ENCODE measurements at places on chromosomes 1 and 21.

GRCh38 chr1:206907304-206907991 lies 10.2 kb downstream of the IL24 start:
- DNase-seq, result no peak

GRCh38 chr1:236639686-236640085 lies 35.4 kb upstream of the HEATR1 start:
- no peak for DNase-seq

- DNase-seq, result no peak
Measured at GRCh38 chr1:220730486-220730885, 17.6 kb upstream of the MTARC2 start.

DNA sequence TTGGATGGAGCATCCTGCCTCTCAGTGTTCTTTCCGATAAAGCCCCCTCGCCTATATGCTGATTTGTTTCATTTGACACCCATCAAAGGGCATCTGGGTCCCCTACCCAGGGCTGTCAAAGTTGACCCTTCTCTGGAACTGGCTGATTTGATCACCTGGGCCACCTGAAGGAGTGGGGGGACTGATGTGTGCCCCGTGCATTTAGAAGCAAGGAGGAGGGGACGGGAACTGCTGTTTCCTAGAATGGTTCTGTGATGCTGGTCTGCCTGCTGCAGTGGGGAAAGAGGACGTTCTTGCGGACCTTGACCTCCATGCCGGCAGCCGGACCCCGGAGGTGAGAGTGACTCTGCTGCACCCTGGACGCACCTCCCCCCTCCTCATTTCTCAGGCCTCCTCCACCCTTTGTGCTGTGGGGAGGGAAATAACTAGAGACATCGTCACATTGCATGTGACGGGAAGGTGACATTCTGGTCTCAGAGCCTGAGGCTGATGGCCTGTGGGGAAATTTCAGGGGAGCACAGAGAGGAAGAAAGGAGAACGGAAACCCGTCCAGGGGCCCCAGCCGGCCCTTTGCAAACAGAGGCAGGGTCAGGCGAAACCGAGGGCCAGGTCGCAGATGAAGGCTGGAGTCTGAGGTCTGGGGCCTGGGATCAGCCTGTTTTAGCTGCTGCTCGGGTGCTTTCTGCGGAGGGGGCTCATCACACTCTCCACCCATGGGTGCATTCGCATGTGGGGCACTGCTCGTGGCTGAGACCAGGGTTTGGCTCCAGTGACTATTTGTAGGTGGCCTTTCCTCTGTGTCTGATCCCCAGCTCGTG lies 25.7 kb downstream of the CRYAA start:
- DNase-seq, result no peak

- DNase-seq, result no peak
Measured at GRCh38 chr21:34336245-34336644, 27.6 kb upstream of the KCNE2 start.

DNA sequence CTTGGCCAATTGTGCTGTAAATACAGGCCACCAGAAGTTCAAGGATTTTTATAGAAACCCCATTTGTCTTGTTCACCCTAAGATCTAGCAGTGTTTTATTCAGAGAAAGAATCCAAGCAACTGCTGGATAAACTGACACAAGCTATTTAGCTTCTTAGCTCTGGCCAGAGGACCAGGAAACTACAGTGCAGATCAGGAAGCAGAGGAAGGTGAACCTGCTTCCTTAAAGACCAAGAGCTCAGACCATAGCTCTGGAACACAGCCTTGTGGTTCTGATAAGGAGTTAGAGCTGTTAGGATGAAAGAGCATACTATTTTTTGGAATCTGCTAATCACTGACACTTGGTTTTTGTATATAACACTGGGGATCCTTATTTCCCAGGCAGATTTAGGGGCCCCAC lies 5.2 kb upstream of the CCDC17 start:
- no peak for DNase-seq

GRCh38 chr1:27145934-27146354 lies 9.0 kb downstream of the SLC9A1 start:
- no peak for DNase-seq

- no peak for DNase-seq
Measured at GRCh38 chr1:63848733-63849132, 74.9 kb downstream of the ROR1 start.

- DNase-seq, result no peak
Measured at GRCh38 chr21:39616211-39616772, 3.6 kb downstream of the B3GALT5 start.

GRCh38 chr1:170580636-170581440 lies 48.9 kb downstream of the GORAB start:
- DNase-seq, result no peak

GRCh38 chr1:1678581-1679380 lies 13.8 kb downstream of the SLC35E2B start:
- DNase-seq, result no peak

DNA sequence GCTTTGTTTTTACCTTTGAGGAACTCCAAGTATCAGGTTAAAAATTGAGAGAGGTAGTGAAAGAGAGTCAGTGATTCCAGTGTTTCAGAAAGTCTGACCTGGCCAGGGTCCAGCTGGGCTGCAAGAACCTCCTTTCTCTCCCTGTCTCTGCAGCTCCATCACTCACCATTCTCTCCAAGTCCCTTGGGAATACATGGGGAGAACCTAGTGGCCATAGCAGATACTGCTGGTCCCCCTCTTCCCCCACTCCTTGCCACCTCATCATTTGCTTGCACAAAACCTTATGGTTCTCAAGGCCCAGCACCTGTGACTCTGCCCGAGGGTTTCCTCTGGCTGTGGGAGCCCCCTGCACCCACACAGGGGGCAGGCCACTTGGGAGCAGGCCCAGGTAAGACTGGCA lies 279.5 kb downstream of the KIF26B start:
- no peak for DNase-seq

DNA sequence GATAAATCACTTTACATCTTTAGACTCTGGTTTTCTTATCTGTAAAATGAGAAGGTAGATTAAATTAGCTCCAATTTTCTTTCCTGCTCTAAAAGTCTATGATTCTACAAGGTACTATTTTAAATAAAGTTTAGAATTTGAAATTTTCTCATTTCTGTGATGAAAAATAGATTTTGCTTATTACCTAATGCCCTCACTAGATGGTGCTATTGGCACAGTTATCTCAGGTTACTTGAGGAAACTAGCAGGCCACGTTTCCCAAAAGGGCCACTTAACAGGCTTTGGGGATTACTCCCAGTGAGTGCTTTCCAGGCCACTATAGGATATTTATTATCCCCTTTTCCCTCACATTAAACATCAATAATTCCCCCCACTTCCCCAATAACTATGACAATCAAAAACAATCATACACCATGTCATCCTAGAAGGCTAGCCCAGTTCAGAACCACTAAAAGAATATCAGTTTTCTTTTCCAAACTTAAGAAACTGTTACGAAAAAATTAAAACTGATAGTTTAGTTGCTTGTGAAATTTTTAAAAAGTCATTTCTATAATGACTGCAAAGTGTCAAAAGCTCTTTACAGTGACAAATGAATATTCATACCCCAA lies 30.6 kb downstream of the OMA1 start:
- DNase-seq, result no peak

GRCh38 chr1:30036229-30036547 lies 687.2 kb downstream of the MATN1 start:
- no peak for DNase-seq

DNA sequence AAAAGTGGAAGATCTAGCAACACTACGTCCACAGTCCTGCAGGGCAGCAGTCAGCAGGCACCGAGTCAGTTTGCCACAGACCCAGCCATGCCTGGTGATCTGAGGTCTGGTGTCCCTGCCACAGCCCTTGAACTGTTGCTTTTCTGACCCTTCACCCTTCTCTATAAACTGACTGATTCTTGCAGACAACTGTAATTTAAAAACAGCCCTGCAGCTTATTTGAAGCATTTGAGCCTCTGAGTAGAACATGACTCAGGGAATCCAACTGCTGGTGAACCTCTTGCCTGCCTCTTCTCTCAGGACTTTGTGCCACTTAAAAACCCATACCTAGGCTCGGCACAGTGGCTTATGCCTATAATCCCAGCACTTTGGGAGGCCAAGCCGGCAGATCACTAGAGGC lies 107.2 kb downstream of the EDEM3 start:
- DNase-seq, result no peak

- peak; percentile 1 for DNase-seq
Measured at GRCh38 chr1:63892632-63893395, 119.0 kb downstream of the ROR1 start.

DNA sequence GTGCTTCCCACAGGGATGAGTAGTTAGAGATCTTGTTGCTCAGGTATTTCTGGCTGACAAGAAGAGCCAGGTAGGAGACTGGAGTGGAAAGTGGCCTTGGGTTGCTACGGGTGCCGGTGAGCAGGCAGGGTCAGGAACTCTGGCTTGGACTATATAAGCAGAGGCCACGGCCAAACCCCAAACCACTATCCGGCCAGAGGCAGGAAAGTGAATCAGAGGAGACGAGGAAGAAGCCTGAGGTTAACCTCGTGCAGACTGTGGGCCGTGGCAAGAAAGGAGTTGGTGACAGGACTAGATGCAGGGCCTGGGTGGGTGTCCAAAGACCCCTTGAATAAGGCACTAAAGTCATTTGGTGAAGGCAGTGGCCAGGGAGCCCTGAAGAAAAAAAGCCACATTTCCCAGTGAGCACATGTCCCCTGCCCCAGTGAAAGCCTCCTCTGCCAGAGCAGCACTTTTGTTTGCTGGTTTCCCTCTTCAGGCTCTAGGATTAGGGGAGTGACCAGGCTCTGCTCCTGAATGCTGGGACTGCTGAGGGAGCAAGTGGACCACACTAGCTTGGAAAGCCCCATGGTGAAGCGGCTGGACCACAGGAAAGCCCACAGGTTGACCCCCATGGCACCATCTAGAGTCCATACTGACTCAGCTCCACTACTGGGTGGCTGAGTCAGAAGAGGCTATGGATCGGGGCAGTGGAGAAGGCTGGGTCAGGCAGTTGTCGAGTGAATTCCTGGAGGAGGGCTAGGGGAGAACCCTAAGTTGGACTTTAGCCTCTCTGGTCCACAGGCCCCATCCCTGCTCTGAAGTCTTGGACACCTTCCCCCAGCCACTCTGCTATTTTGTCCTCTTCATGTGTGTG lies 23.4 kb downstream of the CSF1 start:
- no peak for DNase-seq

DNA sequence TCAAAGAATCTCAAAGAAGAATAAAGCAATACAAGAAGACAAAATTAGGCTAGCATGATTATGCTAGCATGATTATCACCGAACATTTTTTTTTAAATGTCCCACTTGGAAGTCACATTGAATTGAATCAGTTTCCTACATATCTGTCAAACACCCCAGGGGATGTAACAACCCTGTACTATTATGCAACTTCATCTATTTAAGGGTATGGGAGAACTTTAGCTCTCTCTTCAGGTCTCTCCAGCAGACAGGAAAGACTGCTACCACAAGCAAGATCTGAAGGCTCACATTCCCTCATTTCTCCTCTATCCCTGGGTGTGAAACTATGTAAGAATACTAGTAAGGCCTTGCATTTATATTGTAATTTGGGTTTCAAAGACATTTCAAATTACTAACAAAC lies 52.8 kb downstream of the EDEM3 start:
- DNase-seq, result no peak

DNA sequence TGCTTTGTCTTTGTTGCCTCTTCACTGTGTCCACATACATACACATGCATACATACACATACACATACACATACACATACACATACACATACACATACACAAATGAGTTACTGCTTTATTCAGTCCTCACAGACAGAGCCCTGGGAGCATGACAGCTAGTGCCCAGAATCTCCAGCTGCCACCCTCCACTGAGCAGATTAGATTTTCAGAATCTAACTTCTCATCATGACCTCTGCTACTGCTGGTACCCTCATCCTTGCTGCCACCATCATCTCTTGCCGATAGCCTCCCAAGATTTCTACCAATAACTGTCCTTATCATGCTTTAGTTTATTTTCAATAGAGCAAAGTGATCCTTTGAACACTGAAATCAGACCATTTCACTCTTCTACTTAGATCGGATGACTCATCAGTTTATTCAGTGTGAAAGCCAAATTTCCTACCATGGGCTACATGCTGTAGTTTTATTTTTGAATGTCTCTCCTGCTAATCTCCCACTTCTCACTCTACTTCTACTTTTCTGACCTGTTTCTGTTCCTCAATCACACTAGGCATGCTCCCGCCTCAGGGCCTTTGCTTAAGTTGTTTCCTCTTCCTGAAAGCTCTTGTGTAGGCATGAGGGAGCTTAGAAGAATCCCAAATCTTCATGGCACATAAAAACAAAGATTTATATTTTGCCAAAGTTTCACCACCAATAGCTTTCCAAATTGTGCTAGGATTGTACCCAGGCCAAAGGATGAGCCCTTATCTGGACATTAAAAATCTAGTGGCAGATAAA lies 43.0 kb downstream of the ATP6V1G3 start:
- DNase-seq, result no peak

DNA sequence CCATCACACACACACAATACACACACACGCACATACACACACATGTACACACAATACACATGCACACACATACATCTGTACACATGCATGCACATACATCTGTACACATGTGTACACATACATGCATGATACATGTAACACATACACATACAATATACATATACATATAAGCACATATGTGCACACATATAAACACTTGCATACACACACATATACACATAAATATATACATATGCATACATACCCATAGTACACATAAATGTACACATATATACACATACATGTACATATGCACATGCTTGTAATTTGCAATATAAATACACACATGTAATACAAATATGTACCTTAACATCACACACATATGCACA lies 282.6 kb upstream of the VAMP3 start:
- no peak for DNase-seq

- DNase-seq, result no peak
Measured at GRCh38 chr1:150688763-150689162, 8.2 kb downstream of the GOLPH3L start.

Measured in T-helper 1 cell (primary cell).